Stimulated activated CD4-positive, alpha-beta T cell treated with anti-CD3 and anti-CD28 coated beads, Interleukin-4, amount 100 ng/mL, for 48 hours (primary cell): ENCODE measurements at places on chromosomes 11 and 22.
A peak's percentile ranks its signal among the peaks of the same experiment; 100 is the strongest.

- no peak for DNase-seq
Observed at GRCh38 chr11:46491661-46492330, 100.2 kb upstream of the CHRM4 start.

GRCh38 chr11:134734141-134734845 lies 322.3 kb upstream of the B3GAT1 start:
- no peak for DNase-seq

- DNase-seq: no peak
Observed at GRCh38 chr11:63816166-63816565, 2.9 kb downstream of the SPINDOC start.

DNA sequence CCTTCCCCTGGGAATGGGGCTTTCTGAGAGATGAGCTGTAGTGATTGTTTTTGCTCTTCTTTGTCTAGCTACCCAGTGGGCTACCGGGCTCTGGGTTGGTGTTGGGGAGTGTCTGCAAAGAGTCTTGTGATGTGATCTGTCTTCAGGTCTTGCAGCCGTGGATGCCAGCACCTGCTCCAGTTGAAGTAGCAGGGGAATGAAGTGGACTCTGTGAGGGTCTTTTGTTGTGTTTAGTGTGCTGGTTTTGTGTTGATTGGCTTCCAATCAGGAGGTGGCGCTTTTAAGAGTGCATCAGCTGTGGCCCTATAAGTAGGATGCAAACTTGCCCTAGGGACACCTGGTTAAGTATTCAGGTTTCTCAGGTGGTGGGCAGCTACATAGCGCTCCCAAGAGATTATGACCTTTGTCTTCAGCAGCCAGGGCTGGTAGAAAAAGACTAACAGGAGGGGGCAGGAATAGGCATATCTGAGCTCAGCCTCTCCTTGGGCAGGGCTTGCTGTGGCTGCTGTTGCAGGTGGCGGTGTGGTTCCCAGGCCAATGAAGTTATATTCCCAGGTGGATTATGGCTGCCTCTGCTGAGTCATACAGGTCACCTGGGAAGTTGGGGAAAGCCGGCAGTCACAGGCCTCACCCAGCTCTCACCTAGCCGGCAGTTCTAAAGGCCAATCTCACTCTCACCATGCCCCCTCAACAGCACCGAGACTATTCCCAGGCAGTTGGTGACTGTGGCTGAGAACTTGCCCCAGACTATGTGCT lies 315.7 kb upstream of the C11orf87 start:
- DNase-seq: no peak

DNA sequence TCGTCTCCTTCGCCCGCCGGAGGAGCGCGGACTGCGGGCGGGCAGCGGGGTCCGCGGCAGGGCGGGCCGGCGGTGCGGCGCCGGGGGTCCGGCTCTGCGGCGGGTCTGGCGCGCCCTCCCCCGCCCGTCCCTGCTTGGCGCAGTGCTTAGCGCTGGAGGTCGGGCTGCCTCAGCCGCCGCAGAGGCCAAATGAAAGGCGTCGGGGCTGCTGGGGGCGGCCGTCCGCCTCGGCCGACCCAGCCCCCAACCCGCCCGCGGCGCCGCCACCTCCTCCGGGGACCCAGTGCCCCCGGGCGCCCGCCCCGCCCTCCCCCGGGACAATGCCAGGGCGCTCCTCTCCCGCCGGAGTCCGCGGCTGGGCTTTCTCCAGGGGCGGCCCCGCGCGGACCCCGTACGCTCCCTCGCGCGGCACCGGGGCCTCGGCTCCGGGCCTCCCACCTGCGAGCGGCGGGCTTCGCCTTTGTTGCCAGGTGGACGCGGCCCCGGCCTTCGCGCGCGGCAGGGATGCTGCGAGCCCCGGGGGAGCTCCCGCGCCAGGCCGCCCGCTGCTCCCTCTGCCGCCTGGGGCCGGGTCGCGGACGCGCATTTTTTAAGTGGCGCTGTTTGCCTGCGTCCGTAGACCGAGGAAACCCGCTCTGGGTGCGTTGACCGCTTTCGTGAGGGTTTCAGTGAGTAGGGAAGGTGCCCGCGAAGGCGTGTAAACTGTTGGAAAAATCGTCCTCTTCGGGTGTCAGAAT lies 583 bp downstream of the APLP2 start:
- DNase-seq: peak; percentile 28

- no peak for DNase-seq
Observed at GRCh38 chr11:119843877-119844276, 114.9 kb upstream of the NECTIN1 start.
